ENCODE measurements at places on chromosomes 12 and 14.

GRCh38 chr14:37399517-37399916 lies 195.5 kb downstream of the FOXA1 start:
- DNase-seq: no peak

DNA sequence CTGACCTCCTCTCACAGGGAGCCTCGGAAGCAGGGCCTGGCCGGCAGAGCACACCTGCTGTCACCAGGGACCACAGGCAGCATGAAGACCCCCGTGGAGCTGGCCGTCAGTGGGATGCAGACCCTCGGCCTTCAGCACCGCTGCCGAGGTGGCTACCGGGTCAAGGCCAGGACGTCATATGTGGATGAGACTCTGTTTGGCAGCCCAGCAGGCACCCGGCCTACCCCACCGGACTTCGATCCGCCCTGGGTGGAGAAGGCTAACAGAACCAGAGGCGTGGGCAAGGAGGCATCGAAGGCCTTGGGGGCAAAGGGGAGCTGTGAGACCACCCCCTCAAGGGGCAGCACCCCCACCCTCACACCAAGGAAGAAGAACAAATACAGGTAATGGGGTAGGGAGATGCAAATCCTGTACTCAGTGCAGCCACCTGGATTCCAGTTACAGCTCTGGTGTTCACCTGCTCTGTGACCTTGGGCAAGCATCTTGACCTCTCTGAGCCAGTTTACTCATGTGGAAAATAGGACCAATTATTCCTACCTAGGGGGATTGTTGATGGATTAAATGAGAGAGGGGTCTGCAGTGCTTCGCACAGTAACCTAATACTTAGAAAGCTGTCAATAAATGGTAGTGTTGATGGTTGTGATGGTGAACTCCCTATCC lies 1.3 kb downstream of the RITA1 start:
- no peak for DNase-seq

DNA sequence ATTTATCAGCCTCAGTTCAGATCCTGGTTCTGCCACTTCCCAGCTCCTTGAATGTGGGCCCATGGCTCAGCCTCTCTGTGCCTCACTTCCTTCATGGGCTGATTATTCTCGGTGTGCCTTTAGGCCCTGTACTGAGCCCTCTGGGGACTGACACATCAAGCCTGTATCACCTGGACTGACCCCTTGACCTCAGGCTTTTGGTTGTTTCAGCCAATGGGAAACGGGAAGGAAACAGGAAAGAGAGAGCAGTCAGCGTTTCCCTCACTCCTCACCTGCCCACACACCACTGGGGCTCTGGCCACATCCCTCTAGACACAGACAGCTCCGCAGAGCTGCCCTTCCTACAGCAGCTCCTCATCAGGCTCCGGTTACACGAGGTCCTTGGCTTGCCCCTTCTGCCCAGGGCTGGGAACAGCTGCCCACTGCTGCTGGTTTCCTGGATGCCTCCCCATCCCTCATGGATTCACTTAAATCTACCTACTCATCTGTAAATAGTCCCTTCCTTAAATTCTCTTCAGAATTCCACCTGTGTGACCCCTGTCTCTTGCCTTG lies 37.0 kb upstream of the ITPR2 start:
- DNase-seq: no peak

DNA sequence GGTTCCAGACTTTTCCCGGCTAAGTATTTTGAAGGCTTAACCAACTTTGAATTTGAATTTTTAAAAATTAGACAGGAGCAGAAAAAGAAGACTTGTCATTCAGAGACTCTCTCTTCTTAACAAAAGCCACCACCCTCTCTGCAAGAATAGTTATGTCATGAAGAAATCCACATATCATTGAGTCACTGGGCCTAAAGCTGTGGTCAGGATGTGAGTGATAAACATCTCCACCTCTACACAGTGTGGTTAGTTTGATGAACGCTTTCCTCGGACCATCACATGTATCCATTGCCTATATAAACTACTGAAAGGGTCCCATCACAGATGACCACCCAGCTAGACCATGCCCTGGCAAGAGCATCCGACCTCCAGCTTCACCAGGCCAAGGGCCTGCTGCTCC lies 226.1 kb downstream of the KSR2 start:
- DNase-seq: no peak

DNA sequence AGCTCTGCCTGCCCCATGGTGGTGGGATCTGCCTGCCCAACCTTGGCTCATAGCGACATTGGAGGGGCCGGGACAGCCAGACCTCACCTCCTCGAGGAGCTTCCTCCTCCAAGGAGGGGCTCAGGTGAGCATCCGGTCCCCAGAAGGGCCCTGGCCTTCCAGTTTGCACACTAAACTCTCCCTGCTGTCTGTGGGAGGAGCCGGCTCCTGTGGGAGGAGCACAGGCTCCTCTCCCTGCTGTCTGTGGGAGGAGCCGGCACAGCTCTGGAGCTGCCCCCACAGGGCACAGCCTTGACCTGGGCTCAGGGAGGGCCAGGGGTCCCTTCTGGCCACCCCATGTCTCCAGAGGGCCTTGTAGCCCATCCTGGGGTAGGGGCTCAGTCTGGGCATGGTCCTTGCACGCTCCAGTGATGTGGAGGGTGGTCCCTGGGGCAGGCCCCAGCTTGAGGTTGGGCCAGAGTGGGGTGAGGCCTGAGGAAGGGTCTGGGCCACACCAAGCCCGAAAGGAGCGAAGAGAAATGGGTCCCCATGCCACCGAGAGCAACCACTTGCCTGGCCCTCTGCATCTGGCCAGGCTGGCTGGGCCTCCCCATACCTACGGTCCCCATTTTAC lies 147.5 kb upstream of the C14orf180 start:
- DNase-seq: no peak

GRCh38 chr14:68408680-68409079 lies 384.2 kb downstream of the ZFP36L1 start:
- DNase-seq: no peak

- no peak for DNase-seq
Observed at GRCh38 chr12:7747246-7747645, at the start of gene CLEC4C. Gene CLEC4C, minus strand, starts transcription at chr12:7747375. Its CDS starts 27 bp downstream, at chr12:7747348.

- no peak for DNase-seq
Observed at GRCh38 chr12:42446761-42447160, 120.8 kb downstream of the PPHLN1 start.

GRCh38 chr12:16359512-16360491 lies 12.4 kb downstream of the MGST1 start:
- DNase-seq: peak; percentile 48

GRCh38 chr14:104956290-104956890 lies 21.8 kb downstream of the AHNAK2 start:
- DNase-seq: no peak

- DNase-seq: no peak
Observed at GRCh38 chr14:69979882-69980281, 100.7 kb downstream of the SMOC1 start.

DNA sequence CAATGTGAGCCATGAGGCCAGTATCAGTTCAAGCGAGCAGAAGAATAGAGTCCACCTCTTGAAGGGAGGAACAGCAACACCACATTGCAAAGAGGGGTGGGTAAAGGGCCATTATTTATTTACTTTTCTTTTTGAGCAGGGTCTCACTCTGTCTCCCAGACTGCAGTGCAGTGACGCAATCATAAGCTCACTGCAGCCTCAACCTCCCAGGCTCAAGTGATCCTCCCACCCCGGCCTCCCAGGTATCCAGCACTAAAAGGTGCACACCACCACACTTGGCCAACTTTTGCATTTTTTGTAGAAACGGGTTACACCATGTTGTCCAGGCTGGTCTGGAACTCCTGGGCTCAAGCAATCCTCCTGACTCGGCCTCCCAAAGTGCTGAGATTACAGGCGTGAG lies 42.9 kb upstream of the CIT start:
- DNase-seq: no peak

GRCh38 chr14:61050417-61050816 lies 69.4 kb downstream of the SLC38A6 start:
- no peak for DNase-seq

DNA sequence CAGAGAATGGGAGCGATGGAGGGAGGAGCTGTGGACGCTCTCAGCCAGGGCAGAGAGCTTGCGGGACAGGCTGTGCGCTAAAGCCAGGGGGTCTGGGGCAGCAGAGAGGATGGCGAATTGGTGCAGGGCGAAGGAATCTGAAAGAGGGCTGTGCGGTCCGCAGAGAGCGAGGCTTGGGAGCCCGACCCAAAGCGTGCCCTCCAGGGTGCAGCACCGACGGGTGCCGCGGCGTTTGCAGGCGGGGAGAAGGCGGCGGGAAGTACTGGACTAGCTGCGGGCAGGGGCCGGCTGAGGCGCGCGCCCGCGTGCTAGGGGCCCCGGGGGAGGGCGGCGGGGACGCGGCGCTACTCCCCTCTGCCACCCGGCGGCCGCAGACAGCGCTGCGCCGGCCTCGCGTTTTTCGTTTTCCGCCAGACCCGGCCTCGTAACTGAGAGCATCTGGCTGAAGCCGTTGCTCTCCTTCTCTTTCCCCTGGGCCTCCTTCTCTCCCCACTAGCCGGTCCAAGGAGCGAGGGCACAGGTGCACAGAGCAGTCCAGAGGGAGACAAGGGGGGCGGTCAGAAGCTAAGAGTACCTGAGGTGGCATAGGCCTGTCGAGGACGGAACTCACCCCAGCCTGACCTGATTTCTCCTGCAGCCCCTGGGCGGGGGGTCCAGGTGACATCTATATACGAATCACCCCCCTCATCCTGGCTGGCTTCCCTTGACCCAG lies 24.9 kb downstream of the SLC6A12 start:
- peak; percentile 75 for DNase-seq

DNA sequence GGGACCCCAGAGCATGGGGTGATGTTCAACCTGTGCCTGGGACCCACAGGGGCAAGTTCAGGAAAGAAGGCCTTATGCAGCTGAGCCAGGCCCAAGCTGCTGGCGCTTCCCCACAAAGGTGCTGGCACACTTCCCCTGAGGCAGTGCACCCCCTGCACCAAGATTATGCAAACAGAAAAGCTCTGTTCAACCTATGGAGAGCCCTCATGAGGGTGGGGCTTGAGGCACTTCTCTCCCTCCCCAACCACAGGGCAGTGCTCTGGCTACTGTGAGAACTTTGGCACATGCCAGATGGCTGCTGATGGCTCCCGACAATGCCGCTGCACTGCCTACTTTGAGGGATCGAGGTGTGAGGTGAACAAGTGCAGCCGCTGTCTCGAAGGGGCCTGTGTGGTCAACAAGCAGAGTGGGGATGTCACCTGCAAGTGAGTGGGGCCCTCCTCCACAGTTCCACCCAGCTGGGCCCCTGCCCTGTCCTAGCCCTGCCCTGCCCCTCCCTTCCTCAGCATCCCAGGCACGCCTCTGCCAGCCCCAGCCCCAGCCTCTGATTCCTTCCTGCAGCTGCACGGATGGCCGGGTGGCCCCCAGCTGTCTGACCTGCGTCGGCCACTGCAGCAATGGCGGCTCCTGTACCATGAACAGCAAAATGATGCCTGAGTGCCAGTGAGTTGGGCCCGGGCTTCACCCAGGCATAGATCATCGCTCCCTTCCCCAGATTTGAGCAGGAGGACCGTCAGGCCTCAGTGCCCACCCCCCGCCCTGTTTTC lies 5.5 kb upstream of the NXPH4 start:
- no peak for DNase-seq

DNA sequence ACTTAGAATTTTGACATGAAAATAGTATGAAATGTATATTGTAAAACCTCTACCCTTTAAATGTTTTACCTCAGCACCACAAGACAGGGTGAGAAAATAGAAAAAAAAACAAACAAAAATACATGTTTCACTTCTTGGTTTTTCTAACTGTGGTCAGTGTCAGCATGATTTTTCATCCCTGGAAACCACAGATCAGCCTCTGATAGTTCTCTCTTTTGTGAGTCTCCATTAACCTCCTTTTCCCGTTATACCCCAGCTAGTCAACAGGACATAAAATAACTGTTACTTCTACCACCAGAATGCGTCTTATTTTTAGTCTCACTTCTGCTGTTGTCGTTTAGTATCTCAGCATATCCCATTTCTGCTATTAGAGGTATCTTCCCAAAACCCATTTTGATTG lies 48.3 kb upstream of the KCNMB4 start:
- DNase-seq: no peak

DNA sequence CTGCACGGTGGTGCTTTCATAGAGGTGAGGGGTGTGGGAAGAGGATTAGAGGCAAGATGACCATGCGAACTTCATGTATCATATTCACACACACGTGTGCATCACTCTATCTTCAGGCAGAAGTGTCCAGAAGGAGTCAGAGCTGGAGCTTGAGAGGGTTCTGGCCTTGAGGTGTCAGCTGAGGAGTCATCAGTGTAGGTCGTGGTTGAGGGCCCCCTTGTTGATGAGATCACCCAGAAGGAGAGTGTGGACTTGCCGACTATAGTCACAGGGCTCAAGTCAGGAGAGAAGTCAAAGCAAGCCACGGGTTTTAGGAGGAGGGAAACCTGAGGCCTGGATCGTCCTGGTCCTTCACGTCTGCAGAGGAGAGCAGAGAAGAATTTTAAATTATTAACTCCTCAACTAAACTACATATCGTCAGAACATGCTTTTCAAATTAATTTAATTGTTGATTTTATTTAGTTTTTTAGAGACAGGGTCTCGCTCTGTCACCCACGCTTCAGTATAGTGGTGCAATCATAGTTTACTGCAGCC lies 25.4 kb downstream of the EML1 start:
- no peak for DNase-seq
